ENCODE measurements at places on chromosomes 5 and 9.

DNA sequence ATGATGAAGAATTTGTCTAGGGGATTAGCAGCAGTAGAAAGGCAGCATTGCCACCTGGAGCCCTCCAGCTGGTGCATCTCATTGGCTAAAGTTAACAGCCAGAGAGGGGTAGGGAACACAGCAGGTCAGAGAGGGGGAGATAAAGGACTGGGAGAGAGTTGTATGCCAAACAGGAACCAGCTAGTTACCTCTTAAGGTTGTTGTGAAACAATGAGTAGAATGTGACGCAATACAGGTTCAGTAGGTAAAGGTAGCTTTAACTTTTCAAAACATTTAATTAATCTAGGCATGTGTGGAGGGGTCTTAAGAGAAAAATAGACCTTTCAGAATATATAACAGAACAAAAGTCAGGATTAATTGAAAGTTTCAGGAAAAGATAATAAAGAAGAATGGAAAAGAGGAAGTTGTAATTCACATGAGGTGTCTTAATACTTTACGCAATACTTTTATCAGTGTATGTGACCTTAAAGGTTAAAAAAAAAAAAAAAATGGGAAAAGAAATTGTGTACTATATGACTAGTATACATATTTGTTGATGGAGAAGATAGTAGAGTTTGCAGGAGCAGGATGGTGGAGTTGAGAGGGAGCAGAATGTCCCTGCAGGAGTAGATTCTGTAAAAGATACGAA is 14.3 kb downstream of the FBXO38 start:
- no peak for DNase-seq

DNA sequence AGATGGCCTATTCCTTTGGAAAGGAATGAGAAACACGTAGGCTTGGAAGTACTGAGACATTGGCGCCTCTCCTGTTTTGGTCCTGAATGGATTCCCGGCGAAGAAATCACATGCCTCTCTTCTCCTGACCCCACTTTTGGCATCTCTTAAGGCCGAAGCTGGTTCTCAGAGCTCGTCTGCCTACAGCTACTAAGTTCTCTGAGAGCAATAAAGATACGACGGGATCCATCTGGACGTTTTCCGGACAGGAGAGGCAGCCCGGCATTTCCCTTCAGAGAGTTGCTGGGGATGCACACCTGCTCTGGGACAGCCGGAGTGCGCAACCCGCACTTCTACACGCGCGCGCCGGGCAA is 336.8 kb upstream of the PUM3 start:
- no peak for DNase-seq

GRCh38 chr5:150562832-150563231 is 54.9 kb downstream of the NDST1 start:
- no peak for DNase-seq

DNA sequence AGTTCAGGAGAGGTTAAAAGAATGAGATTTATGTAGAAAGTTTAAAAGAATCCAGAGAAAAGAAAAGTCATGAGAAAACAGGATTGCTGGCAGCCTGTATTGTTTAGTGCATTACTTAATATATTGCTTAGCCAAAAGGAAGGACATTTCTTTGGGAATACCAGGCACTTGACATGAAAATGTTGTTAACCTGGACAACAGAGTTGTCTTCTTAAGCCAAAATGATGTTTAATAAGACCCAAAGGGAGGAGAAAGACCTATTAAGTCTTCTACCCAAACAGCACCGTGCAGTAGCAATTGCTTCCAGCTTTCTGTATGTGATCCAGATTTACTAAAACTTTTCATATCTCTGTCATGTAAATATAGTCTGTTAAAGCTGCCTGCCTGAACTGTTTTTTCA is 74.0 kb upstream of the PRLR start:
- no peak for DNase-seq

DNA sequence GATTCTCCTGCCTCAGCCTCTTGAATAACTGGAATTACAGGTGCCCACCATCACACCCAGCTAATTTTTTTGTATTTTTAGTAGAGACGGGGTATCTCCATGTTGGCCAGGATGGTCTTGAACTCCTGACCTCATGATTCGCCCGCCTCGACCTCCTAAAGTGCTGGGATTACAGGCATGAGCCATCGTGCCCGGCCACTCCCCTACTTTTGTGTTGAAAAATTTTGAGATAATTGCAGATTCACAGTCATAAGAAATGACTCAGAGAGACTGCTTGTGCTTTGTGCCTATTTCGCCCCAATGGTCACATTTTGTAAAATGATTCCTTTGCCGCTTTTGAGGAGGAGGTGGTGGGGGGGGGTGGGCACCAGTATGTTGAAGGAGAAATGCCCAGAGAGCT is 48.1 kb upstream of the SH3PXD2B start:
- no peak for DNase-seq

- no peak for DNase-seq
These were observed 586 bp downstream of the OR13C9 start for GRCh38 chr9:104617418-104617817.

GRCh38 chr5:172559004-172559932 is 81.8 kb upstream of the NEURL1B start:
- DNase-seq, result no peak

- DNase-seq, result no peak
These were observed 6.7 kb downstream of the NCBP1 start for GRCh38 chr9:97640325-97640724.

GRCh38 chr5:27598576-27598975 is 560.2 kb upstream of the CDH9 start:
- DNase-seq, result no peak

DNA sequence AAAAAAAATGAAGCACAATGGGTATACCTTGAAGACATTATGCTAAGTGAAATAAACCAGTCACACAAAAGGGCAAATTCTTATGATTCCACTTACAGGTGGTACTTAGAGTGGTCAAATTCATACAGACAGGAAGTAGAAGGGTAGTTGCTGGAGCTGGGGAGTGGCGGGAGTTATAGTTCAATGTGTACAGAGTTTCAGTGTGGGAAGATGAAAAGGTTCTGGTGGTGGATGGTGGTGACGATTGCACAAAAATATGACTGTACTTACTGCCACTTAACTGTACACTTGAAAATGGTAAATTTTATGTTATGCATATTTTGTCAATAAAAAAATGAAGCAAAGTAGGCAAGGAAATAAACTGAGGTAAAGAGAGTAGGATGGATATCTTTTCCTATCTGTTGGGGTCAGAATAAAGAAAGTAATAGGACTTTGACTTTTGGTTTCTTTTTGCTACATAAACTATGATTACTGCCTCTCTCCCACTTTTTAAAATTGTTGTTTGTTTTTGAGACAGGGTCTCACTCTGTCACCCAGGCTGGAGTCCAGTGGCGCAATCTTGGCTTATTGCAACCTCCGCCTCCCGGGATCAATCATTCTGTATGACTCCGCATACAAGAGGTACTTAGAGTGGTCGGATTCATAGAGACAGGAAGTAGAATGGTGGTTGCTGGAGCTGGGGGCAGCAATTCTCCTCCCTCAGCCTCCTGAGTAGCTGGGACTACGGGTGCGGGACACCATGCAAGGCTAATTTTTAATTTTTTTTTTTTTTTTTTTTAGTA is 4.0 kb upstream of the PSAT1 start:
- DNase-seq, result no peak

- DNase-seq, result no peak
These were observed 341.7 kb upstream of the TYRP1 start for GRCh38 chr9:12351293-12352044.

DNA sequence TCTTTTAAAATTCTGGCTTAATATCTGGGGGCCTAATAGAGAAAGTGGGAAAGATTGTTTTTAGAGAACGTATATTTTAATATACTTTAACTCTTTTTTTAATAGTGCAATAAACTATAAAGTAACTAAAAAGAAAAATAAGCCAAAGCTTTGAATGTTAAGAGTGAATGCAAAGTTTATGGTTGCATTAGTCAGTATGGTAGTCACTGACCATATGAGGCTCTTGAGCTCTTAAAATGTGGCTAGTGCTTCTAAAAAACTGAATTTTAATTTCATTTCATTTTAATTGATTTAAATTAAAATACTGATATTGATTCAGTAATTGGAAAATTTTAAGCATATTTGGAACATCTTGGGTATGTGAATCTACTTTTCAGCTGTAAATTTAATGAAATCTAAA is 310.7 kb downstream of the PJA2 start:
- no peak for DNase-seq

DNA sequence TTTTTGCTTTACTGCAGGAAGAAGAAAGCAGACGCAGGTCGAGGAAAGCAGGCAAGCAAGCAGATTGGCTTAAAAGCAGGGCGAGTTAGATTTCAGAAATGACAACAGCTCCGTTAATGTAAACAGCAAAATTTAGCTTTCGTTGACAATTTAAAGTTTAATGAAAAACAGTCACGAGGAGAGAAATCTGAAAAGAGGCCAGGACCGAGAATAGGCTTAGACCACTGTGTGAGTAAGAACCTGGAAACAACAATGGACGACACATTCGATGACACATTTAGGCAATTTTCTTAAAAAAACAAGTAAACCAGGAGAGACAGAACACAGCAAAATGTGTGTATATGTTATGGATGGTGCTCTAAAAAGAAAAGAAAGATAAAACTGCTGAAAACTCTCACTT is 155.3 kb downstream of the ISOC1 start:
- no peak for DNase-seq

DNA sequence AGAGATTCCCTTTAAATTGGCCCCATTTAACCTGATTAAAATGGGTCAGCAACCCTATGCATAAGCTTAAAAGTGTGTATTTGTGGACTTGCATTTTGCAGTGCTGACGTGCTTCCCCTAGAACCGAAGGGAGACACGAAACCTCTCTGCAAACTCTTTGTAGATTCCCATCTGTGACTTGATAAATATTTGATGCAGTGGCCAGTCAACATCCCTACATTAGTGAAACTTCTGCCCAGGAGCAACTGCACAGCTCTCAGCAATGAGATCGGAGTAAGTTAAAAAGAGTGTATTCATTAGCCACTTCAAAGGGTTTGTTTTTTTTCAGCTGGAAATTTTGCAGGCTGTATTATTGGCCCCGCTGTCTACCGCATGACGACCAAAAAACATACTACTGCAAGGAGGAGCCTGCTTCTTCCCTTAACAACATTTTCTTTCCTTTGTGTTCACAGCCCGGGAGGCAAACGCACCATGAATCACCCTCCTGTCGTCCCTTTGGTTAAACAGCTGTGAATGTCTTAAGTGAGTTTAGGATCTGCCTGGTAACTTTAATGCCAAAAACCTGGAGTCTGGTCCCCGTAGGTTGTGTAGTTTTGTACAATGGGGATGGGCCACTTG is 38.0 kb upstream of the TCERG1 start:
- DNase-seq, result no peak

GRCh38 chr9:83536332-83536731 is 1.9 kb downstream of the FRMD3 start:
- no peak for DNase-seq

- DNase-seq, result no peak
These were observed 4.8 kb upstream of the ENTPD2 start for GRCh38 chr9:137058521-137059234.

DNA sequence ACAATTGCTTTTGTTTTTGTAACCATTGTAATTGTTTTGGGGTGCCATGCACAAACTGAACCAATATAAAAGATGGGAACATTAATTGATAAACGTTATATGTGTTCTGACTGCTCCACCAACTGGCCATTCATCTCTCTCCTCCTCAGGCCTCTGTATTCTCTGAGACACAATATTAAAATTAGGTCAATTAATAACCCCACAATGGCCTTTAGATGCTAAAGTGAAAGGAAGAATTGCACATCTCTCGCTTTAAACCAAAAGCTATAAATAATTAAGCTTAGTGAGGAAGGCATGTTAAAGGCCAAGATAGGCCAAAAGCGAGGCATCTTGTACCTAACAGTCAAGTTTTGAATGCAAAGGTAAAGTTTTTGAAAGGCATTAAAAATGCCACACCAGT is 448.4 kb upstream of the ITGA1 start:
- DNase-seq, result no peak

- DNase-seq, result no peak
These were observed 84.1 kb downstream of the AMBP start for GRCh38 chr9:113993838-113994540.

- no peak for DNase-seq
These were observed 18.9 kb downstream of the FREM1 start for GRCh38 chr9:14891332-14891731.

GRCh38 chr5:149581931-149582768 is 852 bp downstream of the ARHGEF37 start:
- DNase-seq, result no peak

DNA sequence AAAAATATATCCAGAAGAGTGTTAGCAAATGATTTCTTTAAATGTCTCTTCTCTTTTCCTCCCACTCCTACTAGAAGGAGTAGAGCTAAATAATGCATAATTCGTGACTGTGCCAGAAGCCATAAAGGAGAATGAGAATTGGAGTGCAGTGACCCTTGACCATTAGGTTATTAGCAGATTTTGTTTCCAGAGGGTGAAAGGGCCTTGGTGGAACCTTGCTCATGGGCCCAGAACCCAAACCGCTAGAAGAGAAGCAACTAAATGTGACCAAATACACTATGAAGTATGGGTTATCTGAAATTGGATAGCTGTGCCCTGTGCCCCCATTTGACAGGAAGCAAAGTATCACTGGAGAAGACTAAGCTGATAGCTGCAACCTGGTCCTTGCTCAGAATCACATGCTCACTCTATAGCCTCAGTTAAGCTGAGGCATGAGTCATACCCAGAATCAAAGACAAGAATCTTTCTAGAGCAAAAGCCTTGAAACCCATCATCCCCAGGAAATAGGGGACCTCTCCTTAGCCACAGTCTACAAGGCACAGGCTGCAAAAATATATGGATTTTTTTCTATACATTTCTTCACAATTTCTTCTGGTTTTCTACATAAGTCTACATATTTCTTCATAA is 36.3 kb downstream of the CAPSL start:
- no peak for DNase-seq

Data from 8988T (cell line).